Right lobe of liver (tissue), 6 donors: ENCODE measurements at places on chromosomes 6 and 20. TPM values are rescaled to one million over a fixed set of nuclear protein-coding genes. Genes with fewer than 3 reads are reported as not detected.

GRCh38 chr6:166325383-166326042 lies 16.8 kb downstream of the SFT2D1 start:
- DNase-seq, result no peak

- DNase-seq, result no peak
Measured at GRCh38 chr6:144417681-144418080, 132.5 kb downstream of the UTRN start.

DNA sequence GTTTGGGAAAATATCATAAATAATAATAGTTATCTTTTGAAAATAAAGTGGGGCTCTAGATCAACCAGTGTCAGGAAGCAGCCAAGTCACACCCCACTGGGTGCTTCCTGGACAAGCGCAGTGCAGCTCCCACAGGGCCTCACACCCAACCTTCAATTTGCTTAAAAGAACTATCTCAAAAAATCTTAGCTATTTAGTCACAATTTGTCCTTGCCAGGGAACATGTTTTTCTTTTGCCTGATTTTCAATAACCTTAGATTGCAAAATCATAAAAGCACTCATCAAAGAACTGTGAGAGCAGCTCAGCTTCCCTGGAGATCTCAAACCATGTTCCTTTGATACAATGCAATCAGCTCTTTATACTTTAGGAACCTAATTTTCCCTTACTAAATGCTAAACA lies 1.6 kb upstream of the NCOA7 start:
- no peak for DNase-seq

Gene ZBTB46
- total RNA-seq, result 2.2 TPM

GRCh38 chr20:4067600-4068261 lies 52.4 kb upstream of the RNF24 start:
- DNase-seq, result no peak

DNA sequence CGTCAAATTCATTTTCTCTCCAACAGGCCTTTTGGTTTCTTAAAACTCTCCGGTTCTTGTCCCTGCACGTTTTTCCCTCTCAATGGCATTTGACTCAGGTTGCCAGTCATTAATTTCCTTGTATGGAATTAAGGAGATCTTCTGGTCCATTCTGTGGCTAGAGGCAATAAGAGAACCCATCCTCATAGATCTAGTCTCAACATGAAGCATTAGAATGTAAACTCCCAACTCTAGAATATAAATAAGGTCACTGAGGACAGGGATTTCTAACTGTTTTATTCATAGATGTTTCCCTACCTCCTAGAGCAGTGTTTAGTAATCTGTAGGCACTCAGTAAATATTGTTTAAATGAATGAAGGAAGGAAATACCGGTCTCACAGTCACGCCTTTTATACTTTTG lies 185.2 kb upstream of the FLRT3 start:
- no peak for DNase-seq

Gene WFDC12
- total RNA-seq, result not detected
